ENCODE measurements at places on chromosomes 4 and X.

- DNase-seq, result no peak
These were observed 16.3 kb upstream of the ESX1 start for GRCh38 chrX:104270916-104271512.

DNA sequence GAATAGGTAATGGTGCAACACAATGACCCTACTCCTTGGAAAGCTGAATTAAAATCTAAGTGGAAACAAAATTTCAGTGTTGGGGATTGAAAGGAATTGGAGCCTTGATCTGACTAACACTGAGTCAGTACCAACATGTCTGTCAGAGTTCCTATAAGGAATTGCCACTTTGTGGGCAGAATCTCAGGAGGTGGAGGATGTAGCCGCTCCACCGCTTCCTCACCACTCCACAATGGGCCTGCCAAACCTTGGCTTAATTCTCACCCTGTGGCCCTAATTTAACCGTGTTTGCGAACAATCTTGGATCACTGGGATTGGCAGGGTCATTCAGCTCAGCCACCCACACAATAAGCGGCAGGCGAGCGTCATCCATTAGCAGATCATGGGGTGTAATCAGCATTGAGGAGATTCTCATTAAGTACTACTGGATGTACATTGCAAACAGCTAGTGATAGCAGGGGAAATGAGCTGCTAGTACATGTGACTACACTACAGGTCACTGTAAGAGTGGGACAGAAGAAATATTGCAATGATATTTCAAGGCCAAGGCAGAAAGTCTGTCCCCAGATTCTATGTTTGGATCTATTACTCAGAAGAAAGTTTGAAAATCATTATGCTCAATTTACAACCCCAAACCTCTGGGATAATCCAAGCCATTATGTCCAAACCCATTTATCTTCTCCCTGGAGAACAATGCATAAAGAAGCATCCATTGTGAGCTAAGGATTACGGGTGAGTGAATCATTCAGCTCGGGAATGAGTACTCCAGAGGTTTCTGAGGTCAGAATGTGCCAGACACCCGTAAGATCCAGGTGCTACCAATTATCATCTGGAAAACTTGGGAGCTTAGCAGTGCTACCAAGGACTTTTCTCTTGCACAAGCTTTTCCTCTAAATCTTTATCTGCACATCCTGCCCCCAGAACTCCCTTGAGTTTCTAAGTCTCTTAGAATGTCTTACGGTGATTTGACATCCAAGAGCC is 5.8 kb downstream of the SRPX start:
- DNase-seq, result no peak

GRCh38 chr4:151690876-151691275 is 69.9 kb downstream of the GATB start:
- DNase-seq, result no peak

- no peak for DNase-seq
These were observed 31.5 kb downstream of the DCTD start for GRCh38 chr4:182885738-182886077.

DNA sequence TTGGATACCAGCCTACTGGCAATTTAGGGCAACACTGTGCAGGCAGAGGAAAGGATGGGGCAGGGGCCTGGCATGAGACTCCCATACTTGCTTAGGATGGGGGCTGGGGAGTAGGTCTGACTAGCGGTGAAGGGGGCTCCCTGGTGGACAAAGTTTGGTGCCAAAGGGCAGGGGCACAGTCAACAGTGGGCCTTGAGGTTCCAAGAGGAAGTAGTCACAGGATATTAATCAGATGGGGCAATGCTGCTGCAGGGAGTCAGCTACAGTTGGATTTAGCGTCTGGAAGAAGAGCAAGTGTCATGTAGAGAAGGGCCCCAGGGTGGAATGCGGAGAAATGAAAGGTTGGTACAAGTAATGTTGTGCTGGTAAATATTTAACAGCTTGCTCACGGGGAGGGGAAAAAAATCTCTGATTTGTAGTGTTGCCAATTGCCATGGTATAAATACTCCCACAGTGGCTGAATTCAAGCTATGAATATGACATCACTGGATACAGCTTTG is 139.4 kb downstream of the PJA1 start:
- DNase-seq, result no peak

DNA sequence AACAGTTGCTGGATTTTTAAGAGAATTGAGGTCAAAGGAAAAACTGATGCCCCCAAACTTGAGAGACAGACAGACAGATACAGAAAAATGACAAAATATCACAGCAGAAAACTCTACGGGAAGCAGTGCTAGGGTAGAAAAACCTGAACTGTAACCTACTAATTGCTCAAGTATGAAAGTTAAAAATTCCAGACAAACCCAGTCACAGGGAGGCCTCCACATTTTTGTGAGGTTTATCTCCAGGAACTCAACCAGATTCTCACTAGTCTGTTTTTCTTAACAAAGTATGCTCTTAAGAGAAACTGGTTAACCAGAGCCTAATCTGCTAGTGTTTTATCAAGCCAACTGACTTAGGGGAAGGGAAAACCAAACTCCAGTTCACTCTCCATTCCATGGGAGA is 19.9 kb upstream of the PPP3CA start:
- no peak for DNase-seq

GRCh38 chrX:30610026-30610425 is 32.5 kb upstream of the TASL start:
- no peak for DNase-seq

Data from stimulated activated CD8-positive, alpha-beta memory T cell treated with anti-CD3 and anti-CD28 coated beads, Interleukin-4, amount 100 ng/mL, for 1 hour (primary cell).